Amygdala (tissue), 56 donors: ENCODE measurements at places on chromosomes 3 and 15.

GRCh38 chr3:30632065-30632464 lies 25.7 kb downstream of the TGFBR2 start:
- no peak for DNase-seq

DNA sequence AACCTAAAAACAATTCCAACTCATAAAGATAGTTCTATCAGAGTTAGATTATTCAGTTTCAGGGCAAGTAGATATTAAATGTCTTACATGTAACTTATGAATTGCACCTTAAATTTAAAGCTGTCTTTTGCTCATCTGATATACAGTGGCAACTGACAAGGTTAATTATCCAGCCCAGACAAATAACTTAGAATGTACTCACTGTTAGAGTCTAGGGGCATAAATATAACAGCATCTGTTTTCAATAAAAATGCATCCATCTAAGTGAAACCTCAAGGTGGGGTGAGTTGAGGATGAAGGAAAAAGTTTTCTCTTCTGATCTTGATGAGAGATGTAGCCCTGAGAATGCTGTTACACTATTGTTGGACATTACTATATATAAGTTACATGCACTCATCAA lies 112.6 kb downstream of the FBN1 start:
- no peak for DNase-seq

- DNase-seq: no peak
Measured at GRCh38 chr3:109161487-109162123, 25.1 kb downstream of the C3orf85 start.

- DNase-seq: no peak
Measured at GRCh38 chr15:91992945-91993344, 139.4 kb downstream of the SLCO3A1 start.

DNA sequence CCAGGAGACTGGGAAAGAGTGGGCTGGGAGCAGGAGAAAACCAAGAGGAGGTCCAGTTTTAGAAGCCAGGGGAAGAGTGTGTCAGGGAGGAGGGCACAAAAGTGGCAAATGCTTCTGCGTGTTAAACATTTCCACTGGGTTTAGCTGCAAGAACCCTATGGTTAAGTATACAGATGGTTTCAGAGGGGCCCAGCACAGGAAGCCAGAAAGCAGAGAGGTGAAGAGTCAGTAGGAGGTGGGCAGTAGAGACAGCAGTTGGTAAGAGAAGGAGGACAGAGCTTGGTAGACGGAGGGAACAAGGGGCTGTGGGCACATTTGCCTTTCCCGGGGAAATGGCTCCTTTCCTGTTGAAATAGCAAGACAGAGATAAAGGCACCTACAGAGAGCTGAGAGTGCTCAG lies 133.8 kb downstream of the EPHB1 start:
- no peak for DNase-seq

DNA sequence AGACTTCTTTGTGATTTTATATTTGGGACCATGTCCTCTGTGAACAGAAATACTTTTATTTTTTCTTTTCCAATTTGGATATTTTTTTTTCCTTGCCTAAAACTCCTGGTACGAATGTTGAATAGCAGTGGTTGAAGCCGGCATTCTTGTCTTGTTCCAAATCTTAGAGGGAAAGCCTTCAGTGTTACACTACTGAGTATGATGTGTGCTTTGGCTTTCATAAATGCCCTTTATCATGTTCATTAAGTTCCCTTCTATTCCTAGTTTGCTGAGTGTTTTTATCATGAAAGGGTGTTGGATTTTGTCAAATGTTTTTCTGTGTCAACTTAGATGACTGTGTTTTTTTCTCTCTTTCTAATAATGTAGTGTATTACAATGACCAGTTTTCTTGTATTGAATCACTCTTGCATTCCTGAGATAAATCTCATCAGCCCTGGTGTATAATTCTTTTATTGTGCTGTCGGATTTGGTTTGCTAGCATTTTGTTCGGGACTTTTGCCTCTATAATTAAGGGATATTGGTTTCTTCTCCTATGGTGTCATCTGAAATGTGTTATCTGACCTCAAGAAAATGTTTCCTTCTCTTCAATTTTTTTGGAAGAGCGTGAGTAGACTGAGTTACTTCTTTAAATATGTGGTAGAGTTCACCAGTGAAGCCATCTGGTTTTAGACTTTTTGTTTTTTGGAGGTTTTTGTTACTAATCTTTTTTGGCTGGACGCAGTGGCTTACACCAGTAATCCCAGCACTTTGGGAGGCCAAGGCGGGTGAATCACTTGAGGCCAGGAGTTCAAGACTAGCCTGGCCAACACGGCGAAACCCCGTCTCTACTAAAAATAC lies 33.3 kb downstream of the MAP1A start:
- DNase-seq: no peak

DNA sequence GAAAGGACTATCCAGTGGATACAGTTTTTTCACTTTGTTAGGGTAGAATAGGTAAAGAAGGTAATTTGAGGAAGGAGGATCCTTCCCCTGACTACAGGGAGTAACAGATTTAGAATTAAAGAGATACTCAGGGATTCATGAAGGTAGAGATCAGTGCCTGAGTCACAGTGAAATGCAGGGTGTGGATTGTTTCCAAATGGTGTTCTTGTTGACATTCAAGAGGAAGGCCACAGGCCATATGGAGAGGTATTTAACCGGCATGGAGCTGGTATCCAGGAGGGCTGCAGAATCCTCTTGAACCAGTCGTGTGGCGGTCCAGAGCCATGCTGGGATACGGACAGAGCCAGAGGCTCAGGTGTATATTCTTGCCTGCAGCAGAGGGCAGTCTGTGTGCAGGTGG lies 28.2 kb downstream of the GYG1 start:
- DNase-seq: no peak

GRCh38 chr3:40923143-40923542 lies 276.2 kb upstream of the CTNNB1 start:
- no peak for DNase-seq

GRCh38 chr15:76309601-76310330 lies 1.5 kb downstream of the ETFA start:
- DNase-seq: no peak

DNA sequence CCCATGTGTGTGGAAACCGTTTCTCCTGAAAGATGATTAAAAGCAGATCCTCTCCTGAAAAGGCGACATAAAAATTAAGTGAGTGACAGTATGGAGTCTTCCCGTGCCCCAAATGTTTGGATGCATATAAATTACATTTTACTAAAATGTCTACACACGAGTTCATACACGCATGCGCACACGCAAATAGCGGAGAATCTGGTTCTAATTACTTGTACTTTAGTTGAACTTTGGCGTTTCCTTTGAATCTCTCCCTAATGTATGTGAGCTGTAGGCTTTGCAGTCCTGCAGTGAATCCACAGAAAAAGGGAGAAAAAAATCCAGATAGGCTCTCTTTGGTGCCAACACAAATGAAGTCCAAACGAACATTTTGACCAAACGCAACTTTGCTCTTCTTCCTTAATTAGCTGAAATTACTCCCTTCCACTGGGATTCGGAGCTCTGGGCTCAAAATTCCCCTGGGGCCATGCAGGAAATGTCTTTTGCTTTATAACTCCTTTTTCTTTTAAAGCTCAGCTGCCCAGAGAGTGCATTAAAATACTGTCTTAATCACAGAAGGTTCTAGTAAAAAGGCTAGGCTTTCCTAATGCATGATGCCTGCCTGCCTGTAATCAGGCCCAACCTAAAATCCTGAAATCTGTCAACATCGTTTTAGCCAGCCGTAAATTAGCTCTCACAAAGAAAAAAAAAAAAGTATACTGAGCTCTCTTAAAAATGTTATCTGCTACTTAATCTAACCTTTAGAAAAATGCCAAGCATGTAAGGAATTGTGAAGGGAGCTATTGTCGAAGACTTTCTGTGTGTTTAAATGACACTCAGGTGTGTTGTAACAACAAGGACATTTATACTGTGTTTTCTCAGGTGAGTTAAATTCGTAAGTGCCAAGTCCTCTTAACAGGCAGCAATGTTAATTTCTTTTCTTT lies 26.2 kb downstream of the RARB start:
- DNase-seq: no peak

- no peak for DNase-seq
Measured at GRCh38 chr3:43726521-43726920, 35.8 kb downstream of the ABHD5 start.

DNA sequence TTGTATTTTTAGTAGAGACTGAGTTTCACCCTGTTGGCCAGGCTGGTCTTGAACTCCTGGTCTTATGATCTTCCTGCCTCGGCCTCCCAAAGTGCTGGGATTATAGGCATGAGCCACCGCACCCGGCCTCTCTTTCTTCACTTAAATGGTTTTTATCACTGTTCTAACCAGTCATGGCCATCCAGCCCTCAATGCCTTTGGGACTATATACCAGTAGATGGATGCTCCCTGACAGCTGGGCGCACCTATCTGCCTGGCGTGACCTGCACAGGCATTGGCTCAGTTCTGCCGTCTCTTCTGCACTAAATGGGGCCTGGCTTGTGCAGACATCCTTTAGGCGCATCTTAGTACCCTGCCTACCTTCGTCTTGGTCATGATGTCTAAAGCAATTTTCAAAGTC lies 233.4 kb downstream of the ADAMTS17 start:
- DNase-seq: no peak

- DNase-seq: no peak
Measured at GRCh38 chr15:31274496-31275330, 51.9 kb upstream of the KLF13 start.

GRCh38 chr15:51088585-51088984 lies 6.1 kb downstream of the TNFAIP8L3 start:
- no peak for DNase-seq

- no peak for DNase-seq
Measured at GRCh38 chr3:16357186-16358121, 92.4 kb downstream of the OXNAD1 start.

DNA sequence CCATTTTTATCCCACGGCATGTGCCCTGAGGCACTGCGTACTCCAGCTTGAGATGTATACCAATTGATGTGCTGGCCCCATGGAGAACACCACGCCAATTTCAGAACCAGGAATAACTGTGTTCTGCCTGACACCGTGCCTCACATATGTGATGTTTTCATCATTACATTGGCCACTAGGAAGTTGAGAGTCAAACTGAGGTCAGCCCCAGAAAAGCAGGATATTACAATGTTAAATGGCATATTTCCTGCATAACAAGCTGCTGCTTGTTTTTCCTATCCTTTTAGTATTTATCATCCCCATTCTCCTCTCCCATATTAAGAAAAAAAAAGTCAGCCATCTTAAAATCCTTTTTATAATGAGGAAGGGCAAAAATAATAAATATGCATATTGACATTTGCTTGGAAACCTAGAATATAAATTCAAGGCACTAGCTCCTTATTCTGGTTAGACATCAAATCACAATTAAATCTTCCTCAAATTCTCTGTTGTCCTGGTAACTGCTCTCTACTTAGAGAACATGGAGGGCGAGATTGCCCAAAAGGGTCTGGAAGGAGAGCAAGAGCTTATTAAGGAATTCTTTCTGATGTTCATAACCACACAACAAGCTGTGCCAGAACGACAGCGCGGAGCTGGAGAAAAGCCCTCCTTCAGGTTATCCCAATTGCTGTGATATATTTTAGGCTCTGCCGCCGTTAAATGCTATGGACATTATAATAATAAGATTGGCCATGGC lies 112.6 kb downstream of the UACA start:
- DNase-seq: no peak

DNA sequence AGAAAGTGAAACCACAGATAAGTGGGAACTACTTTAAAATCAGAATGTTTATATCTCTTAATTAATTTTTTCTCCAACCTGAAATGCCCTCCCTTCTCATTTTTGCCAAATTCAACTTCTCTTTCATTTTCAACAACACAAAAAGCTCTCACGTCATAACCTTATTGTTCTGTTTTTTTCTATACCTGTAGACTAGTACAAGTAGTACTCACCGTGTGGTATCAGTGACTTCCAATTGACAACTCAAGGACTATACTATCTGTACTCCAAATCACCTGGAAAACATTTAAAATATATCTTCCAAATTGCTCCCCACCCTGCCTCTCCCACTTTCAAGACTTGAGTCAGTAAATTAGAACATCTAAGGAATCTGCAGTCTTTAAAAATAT lies 72.8 kb upstream of the ZNF280D start:
- DNase-seq: no peak

- no peak for DNase-seq
Measured at GRCh38 chr3:84136425-84136824, 822.4 kb upstream of the CADM2 start.

DNA sequence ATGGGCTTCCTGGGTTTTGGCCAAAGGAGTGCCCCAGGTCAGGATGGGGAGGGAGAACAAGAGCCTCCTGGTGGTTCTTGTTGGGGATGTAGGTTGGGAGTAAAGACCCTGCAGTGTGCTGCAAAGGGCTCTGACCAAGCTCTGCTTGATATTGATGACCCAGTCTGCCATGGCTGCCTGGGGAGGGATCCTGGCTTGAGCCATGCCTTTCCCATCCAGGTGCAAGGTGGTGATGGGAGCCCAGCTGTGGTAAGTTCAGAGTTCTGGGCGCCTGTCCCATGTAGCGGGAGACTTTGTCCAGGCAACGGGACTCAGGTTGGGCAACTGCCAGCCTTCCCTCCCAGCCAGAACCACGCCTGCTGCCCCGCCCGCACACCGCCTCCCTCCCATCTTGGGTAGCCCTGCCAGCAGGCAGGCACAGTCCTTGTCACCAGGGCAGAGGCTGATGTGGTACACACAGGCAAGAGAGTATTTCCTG lies 2.6 kb downstream of the GNAI2 start:
- peak; percentile 77 for DNase-seq

GRCh38 chr15:80156176-80156720 lies 3.4 kb downstream of the FAH start:
- no peak for DNase-seq

DNA sequence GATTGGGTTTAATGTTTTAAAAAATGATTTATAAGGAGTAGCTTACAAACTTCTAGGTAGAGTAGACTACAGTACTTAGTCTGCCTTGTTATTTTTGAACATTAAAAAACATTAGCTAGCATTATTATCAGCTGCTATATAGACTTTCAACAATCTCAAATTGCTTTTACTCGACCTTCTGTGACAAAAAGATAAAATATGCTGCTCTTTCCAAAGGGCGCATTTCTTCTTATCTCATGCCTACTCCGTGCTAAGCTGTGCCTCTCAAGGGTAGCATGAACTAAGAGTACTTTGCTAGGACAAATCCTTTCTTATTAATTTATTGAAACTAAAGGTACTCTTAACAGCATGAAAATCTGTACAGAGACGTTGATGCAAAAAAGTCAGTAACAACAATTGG lies 71.3 kb downstream of the SPRED1 start:
- DNase-seq: no peak

- DNase-seq: no peak
Measured at GRCh38 chr15:69793781-69794451, 303.8 kb downstream of the TLE3 start.

DNA sequence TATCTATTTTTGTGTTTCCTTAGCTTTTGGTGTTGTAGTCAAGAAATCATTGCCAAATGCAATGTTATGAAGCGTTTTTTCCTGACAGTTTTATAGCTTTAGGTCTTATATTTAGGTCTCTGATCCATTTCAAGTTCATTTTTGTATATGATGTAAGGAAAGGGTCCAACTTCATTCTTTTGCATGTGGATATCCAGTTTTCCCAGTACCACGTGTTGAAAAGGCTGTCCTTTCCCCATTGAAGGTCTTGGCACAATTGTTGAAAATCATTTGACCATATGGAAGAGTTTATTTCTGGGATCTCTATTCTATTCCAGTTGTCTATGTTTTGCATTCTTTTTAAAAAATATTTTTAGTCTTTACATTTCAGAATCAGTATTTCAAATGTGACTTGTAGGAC lies 14.6 kb upstream of the SNRPN start:
- no peak for DNase-seq
